Cerebellar nuclear complex (tissue), 1 donor: ENCODE measurements at places on chromosomes 4 and X.

GRCh38 chrX:118566359-118566758, 70.7 kb downstream of the DOCK11 start:
- DNase-seq, result no peak

DNA sequence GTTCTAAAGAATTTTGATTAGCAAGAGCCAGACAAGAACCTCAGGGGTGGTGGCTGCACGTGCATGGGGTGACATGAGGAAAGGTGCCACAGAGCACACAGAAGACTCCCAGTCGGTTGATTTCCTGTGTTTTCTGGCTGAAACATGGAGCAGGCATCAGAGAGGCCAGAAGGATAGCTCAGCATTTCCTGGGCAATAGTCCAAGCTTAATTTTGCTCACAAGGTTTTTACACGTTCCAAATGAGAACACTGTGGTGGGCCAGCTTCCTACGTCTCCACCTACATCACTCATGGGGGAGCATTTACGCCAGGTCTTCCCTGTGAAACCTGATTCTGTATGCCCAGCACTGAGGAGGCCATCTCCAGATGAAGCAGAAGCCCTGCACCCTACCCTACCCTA, 212.5 kb upstream of the CLNK start:
- peak; percentile 93 for DNase-seq

DNA sequence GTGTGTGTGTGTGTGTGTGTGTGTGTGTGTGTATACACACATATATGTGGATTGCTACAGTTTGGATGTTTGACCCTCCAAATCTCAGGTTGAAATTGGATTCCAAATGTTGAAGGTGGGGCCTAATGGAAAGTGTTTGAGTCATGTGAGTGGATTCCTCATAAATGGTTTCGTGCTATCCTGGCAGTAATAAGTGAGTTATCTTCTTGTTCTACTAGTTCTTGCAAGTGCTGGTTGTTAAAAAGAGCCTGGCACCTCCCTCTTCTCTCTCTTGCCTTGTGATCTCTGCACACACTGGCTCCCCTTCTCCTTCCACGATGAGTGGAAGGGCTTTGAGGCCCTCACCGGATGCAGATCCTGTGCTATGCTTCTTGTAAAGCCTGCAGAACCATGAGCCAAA, 344.1 kb downstream of the SH2D1A start:
- DNase-seq, result no peak

GRCh38 chrX:2965965-2966364, 36.8 kb upstream of the ARSD start:
- DNase-seq, result no peak

DNA sequence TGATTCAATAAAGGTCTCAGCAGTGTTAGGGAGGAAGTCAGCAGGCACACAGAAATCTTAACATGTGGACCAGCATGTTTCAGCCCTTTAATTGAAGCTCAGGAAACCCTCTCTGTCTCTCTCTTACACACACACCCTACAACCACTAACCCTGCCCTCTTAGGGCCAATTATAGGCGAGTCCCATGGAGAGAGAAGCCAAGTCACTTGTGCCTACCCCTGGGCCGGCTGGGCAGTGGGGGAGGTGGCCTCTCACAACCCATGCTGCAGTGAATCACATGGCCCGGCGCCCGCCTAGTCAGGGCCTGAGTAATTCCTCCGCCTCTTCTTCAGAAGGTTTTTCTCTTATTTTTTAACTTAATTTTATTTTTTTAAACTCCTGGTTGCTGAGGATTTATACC, 3.7 kb downstream of the FGD1 start:
- no peak for DNase-seq

GRCh38 chr4:40890764-40891163, 141.0 kb downstream of the NSUN7 start:
- DNase-seq, result no peak

DNA sequence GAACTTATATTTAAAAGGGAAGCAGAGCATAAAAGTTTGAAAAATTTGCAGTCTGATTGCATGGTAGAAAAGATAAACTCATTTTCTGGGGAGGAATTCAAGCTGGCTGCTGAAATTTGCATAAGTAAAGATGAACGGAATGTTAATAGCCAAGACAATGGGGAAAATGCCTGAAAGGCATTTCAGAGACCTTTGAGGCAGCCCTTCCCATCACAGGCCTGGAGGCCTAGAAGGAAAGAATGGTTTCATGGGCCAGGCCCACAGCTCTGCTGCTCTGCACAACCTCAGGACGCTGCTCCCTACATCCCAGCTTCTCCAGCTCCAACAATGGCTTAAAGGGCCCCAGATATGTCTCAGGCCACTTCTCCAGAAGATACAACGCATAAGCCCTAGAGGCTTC, 46.9 kb upstream of the INPP4B start:
- DNase-seq, result no peak

- no peak for DNase-seq
Observed at GRCh38 chr4:158884280-158884679, 115.5 kb downstream of the FNIP2 start.

DNA sequence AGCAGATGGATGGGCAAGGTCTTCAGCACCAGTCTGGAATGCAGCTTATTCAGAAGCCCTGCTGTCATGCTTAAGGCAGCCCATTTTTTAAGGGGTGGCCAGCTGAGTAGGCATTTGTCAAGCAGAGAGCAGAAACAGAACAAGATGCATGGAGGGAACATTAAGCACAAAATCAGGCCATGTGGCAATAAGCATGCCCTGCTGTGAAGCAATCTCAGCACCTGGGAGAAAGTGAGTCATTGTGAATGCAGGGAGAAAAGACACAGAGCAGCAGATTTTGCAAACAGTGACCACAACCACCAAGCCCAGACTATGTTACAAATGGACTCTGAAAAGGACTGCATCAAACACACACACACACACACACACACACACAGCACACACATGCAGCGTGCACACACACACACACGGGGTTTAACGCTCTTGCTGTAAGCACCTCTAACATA, 94.1 kb upstream of the GALNT7 start:
- peak; percentile 92 for DNase-seq

GRCh38 chrX:23782455-23782854, 518 bp upstream of the SAT1 start:
- no peak for DNase-seq

DNA sequence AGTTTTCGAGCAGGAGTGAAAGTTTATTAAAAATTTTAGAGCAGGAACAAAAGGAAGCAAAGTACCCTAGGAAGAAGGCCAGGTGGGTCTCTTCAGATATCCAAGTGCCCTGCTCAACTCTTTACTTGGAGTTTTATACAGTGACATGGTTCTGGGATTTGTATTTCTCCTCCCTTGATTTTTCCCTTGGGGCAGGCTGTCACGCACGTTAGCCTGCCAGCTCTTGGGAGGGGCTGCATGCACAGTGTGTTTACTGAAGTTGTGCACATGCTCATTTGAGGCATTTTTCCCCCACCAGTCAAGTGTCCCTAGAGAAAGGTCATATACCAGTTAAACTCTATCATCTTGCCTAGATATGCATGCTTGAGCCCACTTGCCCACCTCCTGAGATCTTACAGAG, 102.5 kb upstream of the GABRA2 start:
- no peak for DNase-seq
